Smooth muscle cell of bladder (primary cell): ENCODE measurements at places on chromosomes 7 and 10. TPM values are rescaled to one million over a fixed set of nuclear protein-coding genes. Genes with fewer than 3 reads are reported as not detected.

The VIPR2 gene
- 0.85 and 0.92 TPM in 2 replicates for total RNA-seq

The ENO4 gene
- 0.09 and 0.43 TPM in 2 replicates for total RNA-seq

The TMEM178B gene
- under 0.01 and 0.09 TPM in 2 replicates for total RNA-seq

The LRRC18 gene
- total RNA-seq: not detected in 2 replicates

The EPHA1 gene
- total RNA-seq: 0.09 and 0.14 TPM in 2 replicates

The LRRD1 gene
- total RNA-seq: 0.14 TPM in 1 of 2 replicates, not detected in the other

The FAM131B gene
- total RNA-seq: 1.00 and 1.9 TPM in 2 replicates
